Regular cardiac myocyte (primary cell): ENCODE measurements at places on chromosomes 6 and 20. TPM values are rescaled to one million over a fixed set of nuclear protein-coding genes. Genes with fewer than 3 reads are reported as not detected.

Gene SPTLC3
- total RNA-seq: 3.1 and 5.9 TPM in 2 replicates

Gene PRRT1
- 0.28 TPM in 1 of 2 replicates, not detected in the other for total RNA-seq

Gene SIM1
- under 0.01 and 1.9 TPM in 2 replicates for total RNA-seq

Gene CD93
- 2.8 and 3.1 TPM in 2 replicates for total RNA-seq

Gene RAET1L
- total RNA-seq: not detected in 2 replicates

Gene COL19A1
- under 0.01 and 1.4 TPM in 2 replicates for total RNA-seq

Gene PNLDC1
- 0.19 and 0.56 TPM in 2 replicates for total RNA-seq

Gene SNAP91
- not detected in 2 replicates for total RNA-seq

Gene IPCEF1
- under 0.01 TPM in 1 of 2 replicates, not detected in the other for total RNA-seq

Gene MUCL3
- not detected in 2 replicates for total RNA-seq

Gene SMIM13
- 10.4 and 12.5 TPM in 2 replicates for total RNA-seq

Gene DSN1
- total RNA-seq: 14.7 and 25.9 TPM in 2 replicates

Gene PSORS1C1
- 0.19 and 1.7 TPM in 2 replicates for total RNA-seq

Gene PNPLA1
- total RNA-seq: not detected in 2 replicates

Gene UNC5CL
- total RNA-seq: under 0.01 TPM in 1 of 2 replicates, not detected in the other

Gene SFTA2
- not detected in 2 replicates for total RNA-seq

Gene MOXD1
- 29.3 and 135 TPM in 2 replicates for total RNA-seq

Gene NFYA
- total RNA-seq: 9.3 and 22.6 TPM in 2 replicates

Gene ARG1
- not detected in 2 replicates for total RNA-seq

Gene SLC17A3
- total RNA-seq: not detected in 2 replicates

Gene MMP24
- 0.38 and 0.56 TPM in 2 replicates for total RNA-seq

Gene ERVFRD-1
- not detected in 2 replicates for total RNA-seq

Gene SNRNP48
- 12.4 and 13.0 TPM in 2 replicates for total RNA-seq

Gene TPX2
- 17.5 and 86.1 TPM in 2 replicates for total RNA-seq

Gene TCF15
- not detected in 2 replicates for total RNA-seq

Gene NRSN1
- total RNA-seq: not detected in 2 replicates

Gene TMEM151B
- total RNA-seq: not detected in 2 replicates

Gene TMEM244
- total RNA-seq: not detected in 2 replicates

Gene PLCB4
- 7.1 and 7.3 TPM in 2 replicates for total RNA-seq

Gene HMGCLL1
- under 0.01 and 0.28 TPM in 2 replicates for total RNA-seq

Gene C20orf202
- total RNA-seq: not detected in 2 replicates

Gene EPPIN
- total RNA-seq: not detected in 2 replicates

Gene OPRM1
- total RNA-seq: not detected in 2 replicates

Gene CPNE5
- under 0.01 TPM in 1 of 2 replicates, not detected in the other for total RNA-seq

Gene HLA-DQB2
- total RNA-seq: not detected in 2 replicates

Gene IL17A
- total RNA-seq: not detected in 2 replicates

Gene MEP1A
- not detected in 2 replicates for total RNA-seq

Gene MYLK2
- total RNA-seq: under 0.01 and 0.19 TPM in 2 replicates

Gene PROKR2
- total RNA-seq: not detected in 2 replicates

Gene MYBL2
- 0.56 and 20.1 TPM in 2 replicates for total RNA-seq
